Small intestine (tissue), 16 donors: ENCODE measurements at places on chromosomes 3 and 15. TPM values are rescaled to one million over a fixed set of nuclear protein-coding genes. Genes with fewer than 3 reads are reported as not detected.

DNA sequence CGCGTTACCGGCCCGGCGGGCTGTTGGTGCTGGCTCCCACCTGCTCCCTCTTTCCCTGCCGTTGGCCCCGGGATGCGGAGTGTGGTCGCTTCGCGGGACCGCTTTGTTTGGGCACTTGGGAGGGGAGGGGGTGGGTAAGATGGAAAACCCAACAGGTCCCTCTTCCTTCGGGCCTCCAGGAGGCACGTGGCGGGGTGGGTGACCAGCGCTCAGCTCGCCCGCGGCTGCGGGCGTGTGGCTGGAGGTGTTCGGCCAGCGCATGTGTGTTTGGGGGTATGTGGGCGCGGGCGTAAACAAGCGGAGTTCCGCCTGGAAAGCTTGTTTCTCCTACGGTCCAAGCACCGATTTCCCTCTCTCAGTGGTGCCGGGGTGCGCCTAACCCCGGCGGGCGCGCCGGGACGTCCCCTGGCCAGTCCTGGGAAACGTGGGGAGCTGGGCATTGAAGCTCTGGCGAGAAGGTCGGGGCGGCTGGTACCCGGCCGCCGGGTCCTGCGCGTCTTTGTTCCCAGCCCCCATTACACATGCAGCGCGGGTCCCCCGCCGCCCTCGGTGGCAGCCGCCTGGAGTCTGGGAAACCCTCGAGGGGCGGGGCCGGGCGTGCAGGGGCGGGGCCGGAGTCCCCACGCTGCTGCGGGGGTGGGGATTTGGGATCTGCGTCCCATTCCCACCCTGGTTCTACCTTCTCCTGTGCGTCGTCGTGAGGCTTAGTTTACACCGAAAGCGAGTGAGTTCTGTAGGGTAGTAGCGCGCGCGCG is 1.4 kb downstream of the ACVR2B start:
- peak; percentile 92 for DNase-seq

The SCAMP5 gene
- polyA plus RNA-seq, result 74.0 TPM

The HOMER2 gene
- 2.2 TPM for polyA plus RNA-seq

- DNase-seq, result no peak
Measured at GRCh38 chr3:10706156-10706739, 109.8 kb upstream of the SLC6A11 start.

The MINAR1 gene
- 0.43 TPM for polyA plus RNA-seq

The SCAP gene
- polyA plus RNA-seq, result 71.7 TPM

The RYR3 gene
- polyA plus RNA-seq, result 0.36 TPM

GRCh38 chr15:70257573-70258248 is 160.0 kb upstream of the TLE3 start:
- no peak for DNase-seq

The ZNF662 gene
- 20.4 TPM for polyA plus RNA-seq

DNA sequence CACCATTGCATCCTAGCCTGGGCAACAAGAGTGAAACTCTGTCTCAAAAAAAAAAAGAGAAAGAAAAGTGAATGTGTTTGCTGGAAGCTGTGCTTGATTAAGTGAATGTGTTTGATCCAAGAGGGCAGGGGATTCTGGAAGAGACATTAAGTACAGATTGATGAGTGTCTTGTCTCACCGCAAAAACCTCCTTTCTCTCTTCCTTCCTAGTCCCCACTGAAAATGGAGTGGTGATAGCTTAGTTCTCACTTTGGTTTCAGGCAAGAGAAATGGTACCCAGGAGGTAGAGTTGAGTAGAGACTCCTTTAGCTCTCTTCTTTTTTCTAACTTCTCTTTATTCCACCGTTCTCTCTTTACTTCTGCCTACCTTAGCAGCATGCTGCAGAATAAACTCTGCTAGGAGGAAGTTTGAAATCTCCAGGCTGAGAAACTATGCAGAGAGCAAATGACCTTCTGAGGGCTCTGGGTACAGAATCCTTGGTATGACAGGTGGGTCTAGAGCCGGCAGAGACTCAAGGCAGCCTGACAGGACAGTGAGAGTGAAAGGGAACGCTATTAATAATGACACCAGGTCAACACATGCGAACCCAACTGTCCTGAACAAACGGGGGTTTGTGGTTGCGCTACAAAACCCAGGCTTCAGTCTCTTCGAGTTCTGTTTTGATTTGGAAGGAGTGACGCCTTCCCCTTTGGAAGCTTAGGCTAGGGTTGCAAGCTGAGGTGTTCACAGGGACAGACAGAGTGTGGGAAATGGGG is 74.9 kb downstream of the SMAD3 start:
- no peak for DNase-seq

DNA sequence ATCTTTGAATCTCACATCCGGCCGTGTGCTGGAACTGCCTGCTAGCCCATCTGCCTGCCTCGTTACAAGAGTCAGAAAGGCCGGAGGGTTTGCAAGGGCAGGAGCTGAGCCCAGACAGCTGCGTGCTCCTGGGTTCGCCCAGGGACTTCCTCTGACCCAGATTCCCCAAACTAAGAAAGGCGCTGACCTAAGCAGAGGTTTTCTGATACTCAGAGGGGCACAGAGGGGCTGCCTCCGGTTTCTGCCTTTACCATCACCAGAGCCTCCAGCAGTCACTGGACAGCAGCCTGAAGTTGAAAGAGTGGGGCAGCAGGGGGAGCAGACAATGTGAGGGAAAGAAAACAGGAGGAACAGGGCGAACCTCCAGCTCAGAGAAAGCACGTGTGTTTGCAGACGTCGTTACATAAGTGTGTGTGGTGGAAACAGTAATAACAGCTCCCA is 33.4 kb upstream of the RAD18 start:
- DNase-seq, result no peak

GRCh38 chr15:92580933-92581445 is 74.6 kb downstream of the FAM174B start:
- no peak for DNase-seq

The LTF gene
- polyA plus RNA-seq, result 6.0 TPM

- DNase-seq, result no peak
Measured at GRCh38 chr3:101281521-101282030, 38.8 kb downstream of the IMPG2 start.

DNA sequence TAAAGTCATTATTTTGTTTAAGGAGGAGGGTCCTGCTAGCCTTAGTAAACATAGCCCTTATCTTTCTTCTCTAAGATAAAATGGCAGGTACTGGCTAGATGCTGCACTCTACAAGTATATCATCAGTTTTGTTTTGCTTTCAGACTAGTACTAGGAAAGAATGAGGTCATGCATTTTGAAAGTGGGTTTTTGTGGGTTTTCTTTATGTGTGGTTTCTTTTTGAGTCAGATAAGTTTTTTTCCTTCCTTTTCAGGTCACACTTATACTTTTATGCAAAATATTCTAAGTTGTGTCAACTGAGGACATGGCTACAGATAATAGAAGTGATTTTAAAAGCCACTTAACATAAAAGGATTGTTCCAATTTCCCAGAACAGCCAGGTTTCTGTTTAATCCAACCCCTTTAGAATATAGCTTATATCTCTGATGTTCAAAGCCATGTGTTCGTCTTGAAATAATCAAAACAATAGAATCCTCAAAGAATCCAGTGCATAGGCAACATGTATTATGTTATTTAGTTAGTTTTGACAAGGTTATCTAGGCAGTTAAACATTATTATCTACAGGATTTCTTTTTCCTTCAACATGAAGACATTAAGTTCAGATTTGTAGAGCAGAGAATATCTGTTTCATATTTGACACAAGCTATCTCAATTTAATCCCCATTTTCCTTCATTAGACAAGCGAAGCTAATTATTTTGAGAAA is 406.2 kb downstream of the RBMS3 start:
- no peak for DNase-seq

The MAP4 gene
- polyA plus RNA-seq, result 74.2 TPM

DNA sequence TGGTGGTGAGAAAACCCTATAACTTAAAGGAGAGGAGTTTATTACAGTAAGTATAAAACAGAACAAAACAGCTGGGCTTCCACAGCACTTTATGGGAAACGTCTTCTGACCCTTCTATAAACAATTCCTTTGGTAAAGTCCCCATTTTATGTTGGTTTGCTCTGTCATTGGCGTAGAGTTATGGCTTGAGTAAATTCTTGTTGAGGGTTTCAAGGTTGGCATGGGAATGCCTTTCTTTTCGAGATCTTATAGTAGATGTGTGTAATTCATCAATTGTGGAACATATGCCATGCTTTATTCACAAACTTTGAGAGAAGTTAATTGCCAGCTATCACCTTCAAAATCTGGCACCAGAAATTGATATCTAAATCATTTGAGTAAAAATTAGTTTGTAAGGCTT is 11.6 kb upstream of the CHL1 start:
- DNase-seq, result no peak

GRCh38 chr3:44013967-44014366 is 227.7 kb upstream of the TOPAZ1 start:
- no peak for DNase-seq

DNA sequence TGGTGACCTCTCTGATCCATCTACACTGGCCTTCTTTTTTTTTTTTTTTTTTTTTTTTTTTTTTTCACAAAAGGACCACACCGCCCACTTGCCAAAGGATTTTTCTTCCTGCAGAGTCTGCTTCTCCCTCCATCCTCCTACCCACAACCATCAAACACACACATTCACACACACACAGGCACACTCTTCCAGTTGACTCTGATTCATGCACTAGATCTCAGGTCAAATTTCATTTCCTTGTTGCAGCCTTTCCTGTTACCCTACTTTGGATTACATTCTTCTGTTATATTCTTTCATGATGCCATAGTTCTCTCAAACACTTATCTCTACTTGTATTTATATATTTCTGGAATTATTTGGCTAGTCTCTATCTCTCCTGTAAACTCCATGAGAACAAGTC is 133.9 kb downstream of the STAC start:
- no peak for DNase-seq

The ATP13A4 gene
- 0.22 TPM for polyA plus RNA-seq

The BNC1 gene
- 0.10 TPM for polyA plus RNA-seq

DNA sequence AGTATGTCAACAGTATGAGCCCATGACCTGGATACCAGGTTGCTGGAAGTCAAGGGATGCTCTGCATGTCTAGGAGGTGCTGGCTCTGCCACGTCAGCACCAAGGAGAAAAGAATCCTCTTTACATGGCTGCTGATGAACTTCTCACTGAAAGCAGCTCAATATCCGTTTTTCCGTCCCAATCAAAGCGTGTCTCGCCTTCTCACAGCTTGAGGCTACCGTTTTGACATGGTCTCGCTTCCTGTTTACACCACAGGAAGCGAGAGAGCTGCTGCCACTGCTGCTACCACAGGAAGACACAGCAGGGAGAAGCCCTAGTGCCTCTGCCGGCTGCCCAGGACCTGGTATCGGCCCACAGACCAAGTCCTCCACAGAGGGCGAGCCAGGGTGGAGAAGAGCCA is 27.3 kb downstream of the STARD5 start:
- DNase-seq, result peak; percentile 20

DNA sequence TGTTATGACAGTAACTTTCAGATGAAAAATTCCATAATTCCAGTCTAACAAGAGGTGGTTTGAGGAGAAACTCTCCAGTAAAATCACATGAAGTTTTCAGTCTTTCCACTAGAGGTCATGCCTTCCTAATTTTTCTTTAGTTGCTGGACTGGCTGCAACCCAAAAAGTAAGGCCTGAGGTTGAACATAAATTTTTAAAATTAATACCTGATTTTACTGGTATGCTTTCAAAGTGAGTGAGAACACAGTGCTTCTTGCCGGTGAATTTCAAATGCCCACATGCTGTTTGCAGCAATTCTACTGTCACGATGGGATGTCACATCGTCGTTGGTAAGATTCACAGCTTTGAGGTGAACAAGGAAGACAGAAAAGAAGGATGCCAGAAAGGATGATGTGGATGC is 89.0 kb upstream of the FGF12 start:
- DNase-seq, result peak; percentile 63

- no peak for DNase-seq
Measured at GRCh38 chr3:149460117-149460516, 14.4 kb upstream of the TM4SF4 start.

GRCh38 chr3:195570912-195571311 is 12.8 kb downstream of the APOD start:
- DNase-seq, result no peak

The BRK1 gene
- 158 TPM for polyA plus RNA-seq

The SPTBN5 gene
- polyA plus RNA-seq, result 0.54 TPM
